Type B pancreatic cell (in vitro differentiated cells): ENCODE measurements at places on chromosomes 13 and 19.

GRCh38 chr13:78129823-78130222, 211.2 kb upstream of the EDNRB start:
- peaks cover 16% of the 10 kb centered on the region for H3K27me3 ChIP-seq
- no peak overlapping the region for H3K4me3 ChIP-seq
- no peaks in the 10 kb centered on the region for H3K4me1 ChIP-seq
- no peak for DNase-seq
- no peaks in the 10 kb centered on the region for H3K36me3 ChIP-seq
- no peak overlapping the region for H3K27ac ChIP-seq

- no peak overlapping the region for H3K27ac ChIP-seq
- no peaks in the 10 kb centered on the region for H3K27me3 ChIP-seq
- H3K4me3 ChIP-seq = no peak overlapping the region
- no peaks in the 10 kb centered on the region for H3K36me3 ChIP-seq
- peaks cover 2% of the 10 kb centered on the region for H3K4me1 ChIP-seq
Measured at GRCh38 chr13:37752146-37752545, 117.4 kb downstream of the TRPC4 start.

DNA sequence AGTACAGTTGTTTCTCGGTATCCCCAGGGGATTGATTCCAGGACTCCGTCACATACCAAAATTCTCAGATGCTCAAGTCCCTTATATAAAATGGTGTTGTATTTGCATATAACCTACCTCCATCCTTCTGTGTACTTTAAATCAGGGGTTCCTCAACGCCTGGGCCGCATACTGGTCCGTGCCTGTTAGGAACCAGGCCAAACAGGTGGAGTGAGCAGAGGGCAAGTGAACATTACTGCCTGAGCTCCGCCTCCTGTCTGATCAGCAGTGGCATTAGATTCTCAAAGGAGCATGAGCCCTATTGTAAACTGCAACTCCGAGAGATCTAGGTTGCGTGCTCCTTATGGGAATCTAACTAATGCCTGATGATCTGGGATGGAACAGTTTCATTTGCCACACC, 42.2 kb upstream of the KCTD4 start:
- no peak for DNase-seq
- no peaks in the 10 kb centered on the region for H3K36me3 ChIP-seq
- H3K4me1 ChIP-seq = peaks cover 13% of the 10 kb centered on the region
- no peaks in the 10 kb centered on the region for H3K27me3 ChIP-seq

- no peaks in the 10 kb centered on the region for H3K27me3 ChIP-seq
- H3K27ac ChIP-seq = no peak overlapping the region
- no peak overlapping the region for H3K4me3 ChIP-seq
- no peak for DNase-seq
- H3K4me1 ChIP-seq = peaks cover 8% of the 10 kb centered on the region
Measured at GRCh38 chr19:4650159-4650558, 10.8 kb downstream of the TNFAIP8L1 start.

DNA sequence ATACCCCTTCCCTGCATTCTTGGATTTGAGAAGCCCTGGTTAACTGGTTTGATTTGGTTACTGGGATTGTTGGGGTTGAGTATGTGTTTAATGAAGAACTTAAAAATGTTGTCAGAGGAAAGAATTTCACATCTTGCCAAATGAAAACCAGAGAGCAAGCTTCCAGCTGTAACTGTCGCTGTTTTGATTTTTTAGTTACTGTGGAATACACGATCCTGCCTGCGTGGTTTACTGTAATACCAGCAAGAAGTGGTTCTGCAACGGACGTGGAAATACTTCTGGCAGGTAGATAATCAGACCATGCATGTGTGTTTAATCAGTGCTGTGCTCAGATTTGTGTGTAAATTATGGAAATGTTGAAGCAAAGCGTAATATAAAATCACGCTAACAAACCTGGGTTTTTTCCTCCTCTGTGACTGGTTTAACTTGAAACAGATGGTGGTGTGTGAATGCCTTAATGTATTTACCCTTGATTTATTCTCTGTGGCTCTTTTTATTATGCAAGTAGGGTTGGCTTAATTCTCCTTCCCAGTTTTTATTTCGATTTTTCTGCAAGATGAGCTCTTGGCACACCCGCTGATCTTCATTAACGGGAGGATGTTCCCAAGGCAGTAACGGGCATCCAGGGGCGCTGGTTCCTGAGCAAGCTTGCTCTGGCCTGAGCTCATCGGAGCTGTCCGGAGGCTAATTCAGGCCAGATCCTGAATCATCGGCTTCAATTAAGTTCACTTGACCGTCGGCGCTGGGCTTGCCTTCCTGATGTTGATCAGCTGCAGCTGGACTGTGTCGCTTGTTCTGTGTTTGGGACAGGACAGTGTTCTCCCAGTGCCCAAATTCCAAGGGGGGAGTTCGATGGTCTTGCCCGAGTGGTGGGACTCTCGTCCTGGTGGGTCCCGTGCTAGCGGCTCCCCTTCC, 16.0 kb downstream of the UPF1 start:
- H3K27me3 ChIP-seq = no peaks in the 10 kb centered on the region
- H3K27ac ChIP-seq = peak overlapping the region; percentile 68
